ENCODE measurements at places on chromosomes 1 and 21.

DNA sequence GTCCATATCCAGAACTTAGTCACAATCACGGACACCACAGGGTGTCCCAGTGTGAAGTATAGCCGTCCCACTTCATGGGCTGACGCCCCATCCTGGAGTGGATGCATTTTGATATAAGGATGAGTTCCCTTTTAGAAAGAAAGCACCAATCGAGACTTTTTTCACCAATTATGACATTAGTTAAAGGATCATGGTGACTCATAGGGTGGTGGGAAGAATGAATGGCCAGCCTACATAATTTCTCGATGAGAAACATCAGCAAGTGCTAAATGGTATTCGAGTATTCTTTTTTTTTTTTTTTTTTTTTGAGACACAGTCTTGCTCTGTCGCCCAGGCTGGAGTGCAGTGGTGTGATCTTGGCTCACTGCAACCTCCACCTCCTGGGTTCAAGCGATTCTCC is 38.5 kb upstream of the USP1 start:
- DNase-seq: no peak

- DNase-seq: no peak
Measured at GRCh38 chr1:225886159-225887029, 2.6 kb downstream of the LEFTY1 start.

- DNase-seq: no peak
Measured at GRCh38 chr1:55043011-55043410, 3.7 kb downstream of the PCSK9 start.

GRCh38 chr1:174775621-174776020 is 224.1 kb upstream of the CACYBP start:
- DNase-seq: no peak

DNA sequence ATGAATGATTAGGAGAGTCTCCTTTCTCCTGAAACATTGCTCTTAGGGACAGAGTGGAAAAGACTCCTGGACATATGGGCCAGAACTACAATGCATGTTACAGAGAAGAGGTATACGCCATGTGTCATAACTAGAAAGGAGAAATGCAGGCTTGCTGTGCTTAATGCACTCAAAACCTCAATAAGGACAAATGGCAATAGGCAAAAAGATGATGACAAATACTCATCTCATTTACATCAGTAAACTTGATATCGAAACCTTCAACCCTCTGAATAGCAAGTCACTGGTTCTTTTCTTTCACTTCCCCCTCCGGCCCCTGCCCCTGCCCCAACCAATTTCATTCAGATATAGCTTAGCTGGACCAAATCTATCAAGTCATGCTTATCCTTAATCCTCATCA is 1.9 kb upstream of the GPR88 start:
- DNase-seq: no peak

- no peak for DNase-seq
Measured at GRCh38 chr1:242178924-242179708, 180.2 kb upstream of the MAP1LC3C start.

DNA sequence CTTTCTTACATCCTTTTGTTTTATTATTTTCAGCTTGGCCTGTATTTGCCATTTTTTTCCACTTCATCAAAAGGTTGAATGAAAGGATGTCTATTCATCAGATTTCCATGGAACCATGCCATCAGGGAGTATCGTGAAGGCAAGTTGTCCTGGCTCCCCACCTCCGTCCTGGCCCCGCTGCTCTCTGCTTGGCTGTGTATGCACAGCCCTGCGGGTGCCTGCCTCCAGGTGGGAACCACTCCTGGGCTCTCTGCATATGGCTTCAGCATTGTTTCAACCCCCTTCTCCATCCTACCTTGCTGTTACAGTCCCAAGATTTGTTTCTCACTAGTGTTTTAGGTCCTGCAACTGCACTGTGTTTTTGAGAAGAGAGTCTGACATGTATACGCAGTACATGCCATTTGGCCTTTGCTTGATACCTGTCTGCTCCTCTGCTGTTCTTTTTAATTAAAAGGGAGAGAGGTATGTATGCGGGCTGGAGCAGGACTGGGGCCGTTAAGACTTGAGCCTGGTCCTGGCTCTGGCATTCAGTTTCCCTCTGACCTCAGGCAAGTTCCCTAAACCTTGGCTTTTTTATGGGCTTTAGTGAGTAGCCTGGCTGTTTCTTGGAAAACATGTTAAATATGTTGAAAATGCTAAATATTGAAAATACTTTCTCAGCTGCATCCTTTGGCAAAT is 69.9 kb upstream of the GCLM start:
- no peak for DNase-seq

- no peak for DNase-seq
Measured at GRCh38 chr1:111730706-111731105, 8.5 kb downstream of the INKA2 start.

GRCh38 chr21:44547656-44548331 is 3.5 kb downstream of the KRTAP10-2 start:
- peak; percentile 22 for DNase-seq

DNA sequence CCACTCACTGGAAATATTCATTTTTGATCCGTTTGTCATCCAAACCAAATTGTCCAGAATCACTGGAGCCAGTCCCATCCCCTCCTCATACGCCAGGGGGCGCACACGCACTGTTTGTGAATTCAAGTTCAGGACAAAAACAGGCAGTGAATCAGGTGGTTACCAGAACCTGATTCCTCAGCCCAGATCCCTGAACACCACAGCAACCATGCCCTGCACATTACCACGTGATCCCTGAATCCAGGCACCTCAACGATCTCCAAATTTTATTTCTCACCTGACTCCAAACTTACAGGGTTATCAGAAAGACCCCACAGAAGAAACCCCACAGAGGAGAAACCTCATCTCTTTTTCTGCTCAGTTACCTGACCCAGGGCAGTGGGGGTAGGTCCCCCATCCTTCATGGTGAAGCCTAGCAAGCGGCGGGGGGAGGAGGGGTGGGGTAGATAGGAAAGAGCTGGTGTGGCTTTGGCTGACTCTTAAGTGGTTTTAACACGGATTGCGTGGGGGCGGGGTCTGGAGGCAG is 1.4 kb upstream of the PTPRF start:
- peak; percentile 92 for DNase-seq

DNA sequence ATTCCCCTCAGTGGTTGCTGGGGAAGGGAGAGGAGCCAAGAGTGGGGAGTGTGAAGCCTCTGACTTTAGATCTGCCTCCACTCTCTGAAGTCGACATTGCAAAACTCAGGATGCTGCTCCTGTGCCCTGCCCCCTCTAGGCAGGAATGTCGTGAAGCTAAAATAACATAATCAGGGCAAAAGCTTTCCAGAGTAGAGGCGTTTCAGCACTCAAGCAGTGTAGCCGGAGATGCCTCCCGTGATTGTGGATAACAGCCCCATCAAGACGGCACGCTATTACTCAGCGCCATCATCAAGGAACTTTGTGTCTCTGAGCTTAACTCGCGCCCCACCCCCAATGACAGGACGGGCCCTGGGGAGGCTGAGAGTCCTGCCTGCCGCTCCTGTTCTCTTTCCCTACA is 60.0 kb downstream of the FBXO2 start:
- DNase-seq: no peak

- no peak for DNase-seq
Measured at GRCh38 chr1:154190550-154190949, 1.4 kb downstream of the TPM3 start.

DNA sequence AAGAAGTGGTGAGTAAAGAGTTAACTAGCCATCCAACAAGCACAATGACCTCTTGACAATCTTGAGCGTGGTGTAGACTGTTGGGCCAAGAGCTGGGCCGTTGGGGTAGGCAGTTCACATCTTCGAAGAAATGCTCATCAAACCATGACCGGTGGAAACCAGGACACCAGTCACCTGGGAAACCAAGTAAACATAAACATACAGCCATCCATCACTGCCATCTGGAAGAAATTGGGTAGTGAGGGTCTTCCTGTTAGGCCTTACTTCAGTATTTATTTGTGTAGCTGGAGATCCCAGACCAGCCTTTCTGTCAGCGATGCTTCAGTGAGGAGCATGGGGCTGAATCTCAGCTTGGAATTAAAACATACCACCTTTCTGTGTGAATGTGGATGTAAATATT is 108.1 kb upstream of the HAO2 start:
- DNase-seq: no peak

- DNase-seq: no peak
Measured at GRCh38 chr21:41357546-41357945, 4.3 kb upstream of the MX2 start.

DNA sequence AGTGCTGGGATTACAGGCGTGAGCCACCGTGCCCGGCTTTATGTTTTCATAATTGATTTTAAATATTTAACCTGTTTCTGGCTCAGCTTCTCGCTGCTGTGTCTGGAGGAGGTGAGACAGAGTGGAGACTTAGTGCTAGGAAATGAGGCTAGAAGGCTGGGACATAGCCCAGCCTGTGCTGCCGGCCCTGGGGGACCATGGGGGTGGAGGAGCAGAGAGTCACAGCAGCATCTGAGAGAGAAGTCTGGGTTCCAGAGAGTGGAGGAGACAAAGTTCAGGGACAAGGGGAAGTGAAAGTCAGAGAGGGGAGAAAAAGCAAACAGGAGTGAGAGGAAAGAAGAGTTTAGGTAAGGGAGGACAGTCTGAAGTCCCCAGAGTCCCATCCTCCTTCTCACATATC is 71.9 kb downstream of the LHX9 start:
- no peak for DNase-seq

DNA sequence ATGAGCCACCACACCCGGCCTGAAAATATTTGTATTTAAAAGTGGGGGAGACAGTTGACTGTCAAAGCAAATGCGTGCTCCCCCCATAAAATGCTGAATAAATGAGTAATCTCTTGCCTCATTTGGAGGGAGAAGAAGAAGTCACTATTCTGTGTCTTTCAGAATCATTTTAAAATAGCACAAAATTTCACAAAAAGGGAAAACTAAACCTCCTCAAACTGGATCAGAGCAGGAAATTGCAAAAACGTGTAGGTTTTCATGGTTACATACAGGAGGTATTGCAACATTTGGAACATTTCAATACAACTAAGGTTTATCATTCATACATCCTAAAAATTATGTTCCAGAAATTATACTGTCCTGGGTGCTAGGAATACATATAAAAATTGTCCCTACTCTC is 13.6 kb downstream of the MTF1 start:
- no peak for DNase-seq

GRCh38 chr1:39900662-39901463 is 854 bp downstream of the MYCL start:
- DNase-seq: peak; percentile 58

DNA sequence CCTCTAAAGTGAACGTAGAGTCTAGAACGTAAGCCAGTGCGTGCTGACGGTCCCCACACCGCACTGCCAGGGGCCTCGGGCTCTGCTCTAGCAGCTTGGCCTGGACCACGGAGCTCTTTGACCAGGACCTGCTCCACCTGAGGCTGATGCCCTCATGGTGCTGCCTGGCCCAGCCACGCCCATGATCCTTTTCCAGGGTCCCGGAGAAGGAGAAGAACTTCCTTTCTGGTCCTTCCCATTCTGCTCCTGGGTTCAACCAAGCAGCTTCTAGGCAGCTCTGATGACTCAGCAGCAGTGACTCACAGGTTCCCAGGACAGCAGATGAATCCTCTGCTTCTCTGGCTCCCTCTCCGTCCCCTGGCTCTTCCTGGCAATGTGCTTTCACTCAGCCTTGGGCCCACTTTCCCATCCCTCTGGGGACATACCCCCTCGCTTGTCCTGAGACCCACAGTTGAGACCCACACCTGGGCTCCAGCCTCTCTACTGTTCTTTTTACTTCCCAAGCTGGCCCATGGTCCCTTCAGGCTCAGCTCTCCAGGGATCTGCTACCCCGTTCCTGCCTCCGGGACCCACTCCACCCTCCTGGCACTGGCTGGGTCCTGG is 246.3 kb upstream of the RAB4A start:
- peak; percentile 86 for DNase-seq

DNA sequence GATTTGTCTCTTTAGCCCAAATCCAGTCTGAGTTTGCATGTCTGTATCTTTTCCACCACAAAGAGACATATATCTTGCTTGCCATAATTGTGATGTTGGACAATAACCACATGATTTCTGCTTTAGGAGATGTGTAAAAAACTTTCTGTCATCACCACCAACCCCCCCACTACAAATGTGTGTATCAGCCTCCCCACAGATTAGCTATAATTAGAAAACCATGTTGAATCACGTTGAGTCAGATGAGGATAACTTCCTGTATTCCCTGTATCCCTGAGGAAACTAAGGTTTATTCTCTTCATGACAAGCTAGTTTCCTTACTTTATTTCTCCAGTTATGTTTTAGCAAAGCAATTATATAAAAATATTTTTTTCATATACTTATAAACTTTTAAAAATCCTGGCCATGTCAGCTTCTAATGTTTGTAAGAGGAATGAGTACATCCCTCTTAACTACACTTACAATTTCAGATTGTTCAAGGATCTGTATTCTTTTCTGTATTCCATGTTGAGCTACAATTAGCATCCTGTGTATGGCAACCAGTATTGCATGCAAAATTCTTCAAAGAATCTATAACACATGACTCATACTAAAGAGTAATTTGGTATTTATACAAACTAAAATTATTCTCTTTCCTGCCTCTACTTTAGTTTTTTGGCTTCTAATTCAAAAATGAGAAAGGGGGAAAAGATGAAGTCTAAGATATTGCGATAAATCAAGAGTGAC is 143.0 kb downstream of the FMN2 start:
- no peak for DNase-seq

DNA sequence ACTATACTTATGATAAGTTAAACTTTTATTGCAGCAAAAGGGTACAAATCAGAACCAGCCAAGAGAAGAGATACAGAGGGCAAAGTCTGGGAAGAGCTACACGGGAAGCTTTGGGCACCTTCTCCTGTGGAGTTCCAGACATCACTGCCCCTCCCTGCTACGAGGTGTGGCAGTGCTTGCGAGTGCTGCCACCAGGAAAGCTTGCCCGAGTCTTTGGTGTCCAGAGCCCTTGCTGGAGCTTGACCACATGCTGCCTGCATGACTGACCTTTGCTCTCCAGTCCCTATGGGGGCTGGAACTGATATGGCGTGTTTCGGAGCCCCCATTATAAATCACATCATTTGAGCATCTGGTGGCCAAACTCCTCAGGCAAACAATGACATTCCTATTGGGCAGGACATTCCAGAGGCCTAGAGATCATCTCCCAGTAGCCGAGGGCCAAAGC is 23.4 kb downstream of the PLEKHO1 start:
- no peak for DNase-seq

GRCh38 chr1:226443439-226443838 is 35.5 kb upstream of the PARP1 start:
- no peak for DNase-seq

DNA sequence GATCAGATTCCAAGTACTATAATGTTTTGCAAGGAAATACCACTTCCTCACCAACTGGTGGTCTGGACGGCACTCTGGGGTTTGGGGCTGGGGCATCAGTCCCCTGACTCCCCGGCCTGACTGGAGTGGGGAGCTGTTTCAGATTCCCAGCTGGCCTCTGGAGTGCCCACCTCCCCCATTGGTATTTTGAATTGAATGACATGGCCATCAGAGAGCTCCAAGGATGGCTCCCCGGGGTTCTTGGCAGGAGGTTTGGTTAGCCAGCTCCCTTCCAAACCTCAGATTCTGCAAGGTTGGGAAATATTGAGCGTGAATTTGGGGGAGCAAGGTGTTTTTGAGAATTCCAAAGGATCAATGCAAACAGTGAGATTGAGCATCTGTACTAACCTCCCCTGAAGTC is 2.2 kb upstream of the INAVA start:
- no peak for DNase-seq

Measured in Peyer's patch (tissue), 4 donors.